CD4-positive, alpha-beta T cell (primary cell): ENCODE measurements at places on chromosomes 16 and 17.
A peak's percentile ranks its signal among the peaks of the same experiment; 100 is the strongest.

DNA sequence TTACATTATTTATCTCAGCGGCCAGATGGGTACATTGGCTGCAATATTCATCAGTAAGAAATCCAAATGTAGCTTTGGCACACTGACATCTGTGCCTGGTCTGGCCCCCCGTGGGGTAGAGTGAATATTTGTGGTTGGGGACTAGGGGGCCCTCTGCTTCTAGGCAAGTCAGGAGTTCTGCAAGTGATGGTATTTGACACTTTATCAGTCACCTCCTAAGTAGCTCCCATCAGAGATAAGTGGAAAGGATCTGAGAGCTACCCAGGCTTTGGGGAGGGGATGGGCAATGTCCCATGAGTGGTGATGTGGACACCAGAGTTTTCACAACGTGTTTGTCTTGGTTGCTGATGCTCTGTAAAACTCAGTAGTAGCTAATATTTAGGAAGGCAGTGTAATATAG, 609.9 kb upstream of the RBFOX1 start:
- DNase-seq = no peak
- H3K36me3 ChIP-seq = no peaks in the 10 kb centered on the region
- H3K27ac ChIP-seq = no peak overlapping the region

DNA sequence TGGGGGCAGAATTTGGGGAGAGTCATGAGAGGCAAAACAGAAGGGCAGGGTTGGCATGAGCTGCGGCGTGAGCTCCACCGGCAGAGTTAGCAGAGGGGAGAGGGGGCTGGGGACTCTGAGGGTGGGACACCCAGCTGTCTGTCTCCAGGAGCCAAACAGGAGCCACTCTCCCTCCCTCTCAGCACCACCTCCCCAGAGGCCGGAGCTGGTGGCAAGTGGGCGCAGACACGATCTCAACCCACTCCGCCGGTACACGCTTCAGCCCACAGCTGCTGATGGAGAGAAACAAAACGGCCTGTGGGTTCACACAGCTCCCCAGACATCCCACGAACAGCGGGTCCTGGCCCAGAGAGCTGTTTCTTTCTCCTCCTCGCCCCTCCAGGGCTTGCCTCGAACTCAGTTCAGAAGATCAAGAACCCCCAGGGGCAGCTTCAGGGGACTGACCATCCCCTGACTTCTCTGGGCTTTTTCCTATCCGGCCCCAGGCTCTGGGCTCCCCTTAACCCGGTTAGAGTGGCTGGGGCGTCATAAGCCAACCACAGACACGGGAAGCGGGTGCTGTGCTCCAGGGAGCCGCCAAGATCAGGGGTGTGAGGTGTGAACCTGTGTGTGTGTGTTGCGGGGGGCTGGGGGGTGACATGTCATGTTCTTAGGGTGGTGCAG, 7.6 kb downstream of the RHBDF2 start:
- peak overlapping the region; percentile 30 for H3K27ac ChIP-seq
- H3K4me3 ChIP-seq = peak overlapping the region; percentile 48
- H3K36me3 ChIP-seq = peaks cover 2% of the 10 kb centered on the region
- peak; percentile 56 for DNase-seq
- H3K27me3 ChIP-seq = no peaks in the 10 kb centered on the region

DNA sequence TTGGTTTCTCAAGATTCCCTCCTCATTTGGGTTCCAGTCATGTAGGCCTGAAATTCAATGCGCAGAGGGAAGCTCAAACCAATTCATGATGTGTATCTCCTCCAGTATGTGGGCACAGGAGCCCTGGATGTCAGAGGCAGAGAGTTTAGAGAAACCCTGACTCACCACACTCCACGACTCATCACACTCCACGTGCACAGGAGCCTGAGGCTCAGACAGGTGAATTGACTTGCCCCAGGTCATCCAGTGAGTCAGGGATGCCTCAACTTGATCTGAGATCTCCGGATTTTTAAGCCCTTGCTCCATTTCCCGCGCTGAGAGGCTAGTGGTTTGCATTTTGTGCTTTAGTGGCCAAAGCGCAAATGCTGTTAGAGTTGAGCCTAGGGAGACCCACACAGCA, 183.9 kb downstream of the HAPSTR1 start:
- no peak overlapping the region for H3K4me3 ChIP-seq
- no peak for DNase-seq
- H3K27me3 ChIP-seq = peaks cover 3% of the 10 kb centered on the region
- H3K27ac ChIP-seq = no peak overlapping the region
- H3K4me1 ChIP-seq = no peaks in the 10 kb centered on the region

- H3K36me3 ChIP-seq = peaks cover 6% of the 10 kb centered on the region
- no peaks in the 10 kb centered on the region for H3K4me1 ChIP-seq
- no peak overlapping the region for H3K27ac ChIP-seq
These were observed 841 bp upstream of the IGFALS start for GRCh38 chr16:1794221-1794871.

GRCh38 chr16:66516808-66517585, 32.9 kb downstream of the TK2 start:
- no peaks in the 10 kb centered on the region for H3K36me3 ChIP-seq
- DNase-seq = peak; percentile 92
- H3K27me3 ChIP-seq = no peaks in the 10 kb centered on the region
- H3K4me3 ChIP-seq = no peak overlapping the region
- peaks cover 81% of the 10 kb centered on the region for H3K4me1 ChIP-seq

DNA sequence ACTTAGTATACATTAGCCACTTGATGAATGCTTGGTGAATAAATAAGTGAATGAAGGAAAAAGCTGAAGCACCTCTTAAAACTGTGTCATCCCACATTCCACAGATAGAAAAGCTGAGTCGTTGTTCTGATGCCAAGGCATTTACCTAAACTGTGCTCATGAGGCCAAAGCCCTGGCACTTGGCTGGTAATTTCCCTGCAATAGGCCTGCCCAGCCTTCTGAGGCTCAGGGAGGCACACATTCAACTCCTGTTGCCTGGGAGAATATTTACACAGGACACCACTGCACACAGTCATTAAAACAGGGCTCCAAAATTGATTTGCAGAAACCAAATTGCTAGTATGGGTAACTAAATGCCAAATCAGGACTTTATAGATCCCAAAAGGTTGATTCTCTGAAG, 333.0 kb upstream of the C16orf82 start:
- no peaks in the 10 kb centered on the region for H3K36me3 ChIP-seq
- H3K4me3 ChIP-seq = no peak overlapping the region
- no peaks in the 10 kb centered on the region for H3K4me1 ChIP-seq
- no peak overlapping the region for H3K27ac ChIP-seq

DNA sequence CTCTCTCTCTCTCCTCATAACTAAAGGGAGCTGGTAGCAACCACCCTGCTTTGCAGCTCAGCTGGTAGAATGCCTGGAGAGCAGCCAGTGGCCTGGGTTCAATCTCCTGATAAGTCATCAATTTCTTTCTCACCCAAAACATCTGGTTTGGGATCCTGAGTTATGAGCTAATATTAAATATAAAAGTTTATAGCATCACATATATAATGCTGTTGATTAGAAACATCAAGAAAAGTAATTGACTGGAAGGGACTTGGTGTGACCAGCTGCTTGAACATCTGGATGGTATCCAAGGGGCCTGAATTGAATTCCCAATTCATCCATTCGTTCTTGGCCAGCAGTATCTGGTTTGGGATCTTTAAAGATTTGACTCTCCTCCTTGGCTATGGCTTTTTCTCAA, 12.2 kb upstream of the ELAC2 start:
- DNase-seq = no peak
- no peaks in the 10 kb centered on the region for H3K36me3 ChIP-seq
- H3K4me1 ChIP-seq = peaks cover 13% of the 10 kb centered on the region
- no peaks in the 10 kb centered on the region for H3K27me3 ChIP-seq
- H3K27ac ChIP-seq = no peak overlapping the region
- no peak overlapping the region for H3K4me3 ChIP-seq

DNA sequence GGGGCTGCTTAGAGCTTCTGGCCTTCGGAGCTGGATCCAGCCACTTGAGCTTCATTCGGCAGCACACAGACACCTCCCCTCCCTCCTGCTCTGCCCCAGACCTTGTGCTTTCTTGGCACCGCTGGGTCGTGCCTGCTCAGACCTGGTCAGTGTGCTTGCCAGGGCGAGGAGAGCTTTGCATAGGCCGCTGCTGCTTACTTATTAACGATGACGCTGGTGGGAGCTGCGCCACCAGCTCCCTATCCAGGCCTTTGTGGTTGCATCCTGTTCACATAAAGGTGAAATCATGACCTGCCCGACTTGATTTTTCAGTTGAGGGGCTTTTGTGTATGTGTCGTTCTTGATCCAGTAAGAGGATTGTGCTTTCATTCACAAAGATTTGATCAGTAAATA, 101.1 kb downstream of the MSI2 start:
- H3K27ac ChIP-seq = no peak overlapping the region
- no peak overlapping the region for H3K4me3 ChIP-seq
- no peaks in the 10 kb centered on the region for H3K36me3 ChIP-seq
- H3K27me3 ChIP-seq = no peaks in the 10 kb centered on the region
- no peak for DNase-seq

DNA sequence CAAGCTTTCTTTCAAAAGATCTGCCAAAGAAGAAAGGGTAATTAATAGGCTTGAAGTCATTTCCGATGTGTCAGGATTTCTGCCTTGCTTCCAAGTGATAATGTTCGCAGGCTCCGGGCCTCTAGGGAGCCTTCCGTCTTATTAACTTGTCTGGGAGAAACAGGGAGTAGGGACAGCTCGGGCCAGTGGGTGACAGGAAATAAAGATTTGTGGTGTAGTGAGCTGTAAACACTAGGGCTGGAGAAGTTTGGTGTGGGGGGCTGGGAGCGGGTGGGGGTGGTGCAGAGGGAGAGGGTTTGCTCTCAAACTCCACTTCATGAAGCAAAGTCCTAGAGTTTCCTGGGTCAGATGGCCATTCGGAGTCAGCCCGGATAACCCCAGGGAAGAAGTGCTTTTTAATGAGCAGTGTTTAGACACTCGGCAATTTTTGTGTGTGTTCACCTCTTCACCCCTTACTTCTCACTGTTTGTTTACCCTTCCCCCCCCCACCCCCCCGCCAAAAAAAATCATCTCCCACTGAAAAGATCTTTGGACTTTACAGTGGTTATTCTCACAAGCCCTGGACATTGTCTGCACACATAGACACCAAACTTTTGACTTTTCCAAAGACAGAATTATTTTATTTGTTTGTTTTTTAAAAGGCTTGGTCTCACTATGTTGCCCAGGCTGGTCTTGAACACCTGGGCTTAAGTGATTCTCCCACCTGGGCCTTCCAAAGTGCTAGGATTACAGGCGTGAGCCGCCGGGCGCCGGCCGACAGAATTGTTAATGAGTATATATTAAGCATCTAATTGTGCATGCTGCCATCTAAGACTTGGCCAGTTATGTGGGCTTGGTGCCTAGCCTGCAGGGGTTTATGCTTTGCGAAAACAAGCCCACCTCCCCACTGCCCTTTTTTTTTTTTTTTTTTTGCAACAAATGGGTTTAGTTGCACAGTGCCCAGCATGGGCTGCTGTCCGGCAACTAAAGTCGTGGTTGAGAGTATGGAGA, 196.4 kb downstream of the CCDC182 start:
- no peak for DNase-seq
- H3K4me3 ChIP-seq = no peak overlapping the region

DNA sequence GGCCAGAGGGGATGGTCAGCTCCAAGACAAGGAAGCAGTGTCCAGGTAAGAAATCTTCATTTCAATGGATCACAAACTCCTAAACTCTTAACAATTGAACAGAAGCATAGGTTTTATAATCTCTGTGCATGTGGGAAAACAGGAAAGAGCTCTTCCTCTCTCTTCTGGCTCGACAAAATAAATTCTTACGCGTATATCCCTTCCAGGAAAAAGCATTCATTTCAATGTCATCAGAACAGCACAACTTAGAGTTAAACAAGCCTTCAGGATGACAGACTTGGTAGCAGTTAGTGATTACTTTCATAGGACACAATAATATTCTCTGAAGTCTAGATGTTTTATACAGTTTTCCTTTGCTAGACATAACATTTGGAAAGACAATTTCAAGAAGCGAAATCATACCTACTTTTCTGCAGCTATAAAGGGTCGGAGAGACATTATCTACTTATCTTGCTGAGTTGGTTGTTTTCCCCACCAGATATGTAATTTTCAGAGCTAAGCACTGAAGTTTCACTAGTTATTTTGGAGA, 19.3 kb upstream of the SLC35G3 start:
- no peaks in the 10 kb centered on the region for H3K27me3 ChIP-seq
- DNase-seq = no peak
- no peaks in the 10 kb centered on the region for H3K36me3 ChIP-seq
- H3K4me3 ChIP-seq = peak overlapping the region; percentile 46
- H3K27ac ChIP-seq = peak overlapping the region; percentile 89

GRCh38 chr17:65166787-65167186, 29.6 kb downstream of the RGS9 start:
- DNase-seq = no peak
- H3K36me3 ChIP-seq = no peaks in the 10 kb centered on the region
- peaks cover 18% of the 10 kb centered on the region for H3K4me1 ChIP-seq
- no peak overlapping the region for H3K4me3 ChIP-seq
- H3K27me3 ChIP-seq = no peaks in the 10 kb centered on the region
